Left colon (tissue), 2 donors: ENCODE measurements at places on chromosomes 7 and 10.

GRCh38 chr10:69641261-69641980 is 11.4 kb downstream of the FAM241B start:
- peak; percentile 14 for DNase-seq

DNA sequence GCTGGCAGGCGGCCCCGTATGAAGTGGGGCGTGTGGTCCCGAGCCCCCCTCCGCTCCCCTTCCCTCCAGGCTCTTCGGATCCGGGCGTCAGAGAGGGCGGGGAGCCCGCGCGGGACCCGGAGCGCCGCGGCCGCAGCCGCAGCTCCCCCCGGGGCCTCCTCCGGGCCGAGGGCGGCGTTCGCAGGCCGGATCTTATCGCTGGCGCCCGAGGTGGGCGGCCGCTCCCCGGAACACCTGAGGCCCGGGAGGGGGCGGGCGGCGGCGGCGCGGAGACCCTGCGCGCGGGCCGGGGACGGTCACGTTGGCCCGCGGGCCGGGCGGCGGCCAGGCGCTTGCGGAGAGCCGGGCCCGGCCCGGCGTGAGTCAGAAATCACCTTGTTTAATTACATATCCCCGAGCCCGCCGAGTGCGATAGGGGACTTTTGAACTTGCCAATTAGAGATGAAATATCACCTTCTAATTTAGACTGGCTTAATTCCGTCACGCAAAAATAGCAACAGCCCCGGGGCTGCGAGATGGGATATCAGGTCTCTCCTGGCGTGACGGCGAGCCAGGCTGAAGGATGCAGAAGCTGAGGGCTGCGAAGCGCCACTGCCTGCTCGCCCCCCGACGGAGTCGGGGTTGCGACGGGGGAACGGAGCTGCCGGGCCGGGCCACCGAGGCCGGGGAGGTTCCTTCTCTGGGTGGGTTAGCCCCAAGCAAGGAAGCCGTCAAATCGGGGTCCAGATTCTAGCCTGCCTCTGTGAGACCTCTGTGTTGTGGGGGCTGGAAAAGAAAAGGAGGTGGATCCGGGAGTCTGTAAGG is 43.4 kb downstream of the LDB3 start:
- DNase-seq: peak; percentile 38

GRCh38 chr7:48611993-48612392 is 312.4 kb upstream of the CDC14C start:
- DNase-seq: no peak

GRCh38 chr10:122062831-122063674 is 74.1 kb downstream of the TACC2 start:
- peak; percentile 83 for DNase-seq

- no peak for DNase-seq
These were observed 56.4 kb downstream of the CDHR3 start for GRCh38 chr7:106019470-106019820.

- DNase-seq: no peak
These were observed 33.2 kb upstream of the TCERG1L start for GRCh38 chr10:131344747-131345146.

GRCh38 chr7:113158756-113159155 is 40.4 kb upstream of the SMIM30 start:
- DNase-seq: no peak

DNA sequence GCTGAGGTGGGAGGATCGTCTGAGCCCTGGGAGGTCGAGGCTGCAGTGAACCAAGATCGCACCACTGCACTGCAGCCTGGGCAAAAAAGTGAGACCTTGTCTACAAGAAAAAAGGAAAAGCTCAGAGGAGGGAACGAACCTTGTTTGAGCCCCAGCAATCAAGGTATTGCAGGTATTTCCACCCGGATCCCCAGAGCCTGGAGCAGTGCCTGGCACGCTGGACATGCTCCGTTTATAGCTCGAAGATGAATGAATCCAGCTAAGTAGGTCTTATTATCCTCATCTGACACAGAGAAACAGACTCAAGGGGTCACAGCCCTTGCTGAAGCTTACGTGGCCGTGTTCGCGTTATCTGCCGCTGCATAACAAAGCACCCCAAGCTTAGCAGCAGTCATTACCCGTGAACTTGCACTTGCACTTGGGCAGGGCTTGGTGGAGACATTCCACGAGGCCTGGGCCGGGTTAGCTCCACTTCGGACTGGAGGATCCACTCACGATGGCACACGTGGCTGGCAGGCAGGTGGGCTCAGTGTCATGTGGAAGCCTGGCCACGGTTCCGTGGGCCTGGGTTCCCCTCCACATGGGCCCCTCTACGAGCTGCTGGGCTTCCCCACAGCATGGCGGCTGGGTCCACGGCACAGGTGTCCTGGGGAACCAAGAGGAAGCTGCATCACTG is 3.2 kb upstream of the COX19 start:
- DNase-seq: no peak

- DNase-seq: no peak
These were observed 22.0 kb upstream of the SLF2 start for GRCh38 chr10:100890673-100891317.

- peak; percentile 59 for DNase-seq
These were observed at the start of gene GLI3 for GRCh38 chr7:42236976-42237810. GLI3 (minus strand) TSS chr7:42237209; CDS start chr7:42223253, 13,956 bp downstream.

DNA sequence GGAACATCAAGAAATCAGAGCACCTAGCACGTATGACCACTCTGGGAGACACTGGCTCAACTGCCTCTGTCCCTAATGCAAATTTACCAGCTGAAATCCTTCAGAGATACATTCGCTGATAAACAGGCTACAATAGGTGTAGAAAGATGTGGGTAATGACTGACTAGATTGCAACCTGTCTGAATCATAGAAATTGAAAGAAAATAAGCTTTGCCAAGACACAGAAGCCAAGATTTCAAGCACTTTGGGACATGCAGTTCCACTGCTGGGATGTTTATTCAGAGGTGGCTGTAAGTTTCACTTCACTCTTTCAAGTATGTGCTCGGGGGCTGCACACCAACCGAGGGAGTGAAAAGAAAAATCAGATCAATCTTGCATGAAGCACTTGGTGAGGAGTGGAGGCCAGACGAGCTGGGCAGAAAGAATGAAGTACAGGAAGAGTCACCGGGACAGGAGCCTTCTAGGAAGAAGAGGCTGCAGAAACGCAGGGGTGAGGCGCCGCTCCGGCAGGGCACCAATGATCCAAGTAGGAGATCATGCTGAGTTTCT is 276.7 kb downstream of the PARD3 start:
- DNase-seq: no peak

- no peak for DNase-seq
These were observed 65.9 kb upstream of the RSU1 start for GRCh38 chr10:16883084-16883483.

DNA sequence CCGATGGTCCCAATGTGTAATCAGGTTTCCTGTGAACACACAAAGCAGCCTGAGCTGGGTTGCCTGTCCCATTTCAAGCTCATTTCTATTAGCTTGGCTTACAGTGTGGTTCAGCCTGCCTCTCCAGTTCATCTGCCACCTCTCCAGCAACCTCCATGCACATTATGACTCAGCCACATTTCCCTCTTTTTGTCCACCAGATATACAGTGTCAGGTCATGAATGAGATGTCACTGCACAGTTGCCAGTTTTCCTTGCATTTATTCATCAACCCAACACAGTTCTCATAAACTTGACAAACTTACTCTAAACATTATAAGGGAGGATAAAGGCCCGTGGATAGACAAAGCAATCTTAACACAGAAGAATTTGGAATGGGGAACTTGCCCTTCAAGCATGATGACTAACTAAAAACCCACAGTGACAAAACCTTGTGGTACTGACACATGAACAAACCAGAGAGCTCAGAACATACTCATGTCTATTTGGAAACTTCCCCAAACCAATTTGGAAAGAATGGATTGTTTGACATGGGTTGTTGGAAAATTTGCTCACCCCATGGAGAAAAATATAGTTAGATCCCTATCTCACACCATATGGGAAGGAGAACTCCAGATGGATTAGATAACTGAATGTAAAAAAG is 2.5 kb upstream of the CFAP58 start:
- no peak for DNase-seq

- no peak for DNase-seq
These were observed 16.1 kb downstream of the PRF1 start for GRCh38 chr10:70586348-70586930.

DNA sequence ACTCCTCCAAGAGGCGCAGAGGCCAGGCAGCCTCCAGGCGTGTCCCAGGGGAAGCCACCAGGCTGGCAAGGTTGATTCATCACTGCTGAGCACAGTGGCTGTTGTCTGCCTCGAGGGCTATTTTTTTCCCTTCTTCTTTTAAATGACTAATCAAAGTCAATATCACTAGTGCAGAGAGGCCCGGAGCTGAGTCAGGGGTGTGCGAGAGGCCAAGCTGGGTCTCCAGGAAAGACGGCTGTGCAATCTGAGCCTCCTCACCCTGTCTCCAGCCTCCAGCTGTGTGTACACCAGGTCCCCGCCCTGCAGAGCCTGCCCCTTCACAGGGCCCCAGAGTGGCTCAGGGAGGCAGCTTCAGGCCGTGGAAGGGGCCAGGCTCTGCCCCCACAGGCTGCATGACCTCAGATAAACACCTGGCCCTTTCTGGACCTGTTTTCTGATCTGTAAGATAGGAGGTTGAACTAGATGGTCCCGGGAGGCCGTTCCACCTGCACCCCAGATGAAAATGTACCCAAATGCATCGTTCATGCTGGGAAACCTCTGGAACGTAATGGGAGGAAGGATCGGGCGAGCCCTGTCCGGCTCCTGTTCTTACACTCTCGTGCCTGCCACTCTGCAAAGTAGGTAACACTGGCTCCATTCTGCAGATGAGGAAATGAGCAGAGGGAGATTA is 3.7 kb downstream of the STX1A start:
- no peak for DNase-seq

DNA sequence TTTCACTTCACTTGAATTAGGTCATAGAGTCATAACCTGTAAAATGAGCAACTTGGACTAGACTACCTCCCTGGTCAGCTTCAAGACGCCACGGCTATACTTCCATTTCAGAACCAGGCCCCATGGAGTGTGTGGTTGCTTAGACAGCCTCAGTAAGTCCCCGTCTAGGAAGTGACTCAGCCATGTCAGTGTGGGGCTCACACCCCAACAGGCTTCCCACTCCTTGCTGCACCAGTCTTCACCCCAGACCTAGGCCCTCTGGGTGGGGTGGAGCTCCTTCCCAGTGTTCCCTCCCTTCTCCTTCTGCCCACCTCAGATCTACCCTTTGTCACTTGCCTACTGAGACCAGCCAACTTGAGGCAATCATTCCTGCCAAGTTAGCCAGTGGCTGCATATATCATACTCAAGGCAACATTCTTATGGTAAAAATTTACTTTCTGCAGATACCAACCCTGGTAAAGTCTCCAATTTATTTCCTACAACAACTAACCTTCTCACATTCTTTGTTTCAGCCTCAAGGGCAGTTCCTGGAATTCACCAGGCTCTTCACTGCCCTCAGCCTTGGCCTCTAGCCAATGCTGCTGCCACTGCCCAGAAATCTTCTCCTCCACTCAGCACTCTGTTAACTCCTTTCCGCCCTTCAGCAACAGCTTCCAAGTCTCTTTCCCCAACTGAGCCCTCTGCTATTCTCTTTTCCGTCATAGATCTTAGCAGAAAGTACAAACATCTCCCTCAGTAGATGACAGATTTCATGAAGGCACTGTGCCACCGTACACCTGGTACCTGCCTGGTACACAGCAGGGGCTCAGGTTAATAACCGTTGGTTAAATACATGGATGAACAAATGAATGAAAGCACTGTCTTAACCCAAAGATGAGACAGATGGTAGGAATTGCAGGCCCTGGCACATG is 31.3 kb upstream of the ZNRF2 start:
- DNase-seq: peak; percentile 68

GRCh38 chr10:61902445-61903220 is 1.1 kb downstream of the ARID5B start:
- peak; percentile 71 for DNase-seq

- no peak for DNase-seq
These were observed 357.1 kb downstream of the PRPF18 start for GRCh38 chr10:13943735-13944398.
